ENCODE measurements at places on chromosomes 1 and 21.
A peak's percentile ranks its signal among the peaks of the same experiment; 100 is the strongest.

- DNase-seq, result no peak
Observed at GRCh38 chr1:64917328-64917861, 49.0 kb downstream of the JAK1 start.

GRCh38 chr21:38814126-38815059 lies 8.7 kb downstream of the ETS2 start:
- peak; percentile 11 for DNase-seq

DNA sequence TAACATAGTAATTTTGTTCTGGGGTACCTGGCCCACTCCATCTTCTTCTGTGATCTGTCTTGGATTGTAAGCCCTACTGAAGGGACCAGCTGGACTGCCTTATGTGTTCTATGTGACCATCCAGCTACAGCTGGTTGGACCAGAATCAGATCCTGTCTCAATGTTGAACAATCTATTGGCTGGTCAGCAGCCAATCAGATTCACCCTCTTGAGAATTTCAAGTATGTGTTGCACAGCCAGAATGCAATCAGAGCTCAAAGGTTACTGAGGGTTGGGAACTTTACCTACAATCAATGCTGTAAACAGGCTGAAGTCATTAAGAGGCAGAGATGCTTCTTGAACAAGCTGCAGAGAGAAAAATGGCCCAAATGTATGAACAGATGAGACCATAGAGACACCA lies 61.9 kb downstream of the KCNC4 start:
- DNase-seq, result no peak

- no peak for DNase-seq
Observed at GRCh38 chr1:50936321-50936720, 23.7 kb downstream of the FAF1 start.

DNA sequence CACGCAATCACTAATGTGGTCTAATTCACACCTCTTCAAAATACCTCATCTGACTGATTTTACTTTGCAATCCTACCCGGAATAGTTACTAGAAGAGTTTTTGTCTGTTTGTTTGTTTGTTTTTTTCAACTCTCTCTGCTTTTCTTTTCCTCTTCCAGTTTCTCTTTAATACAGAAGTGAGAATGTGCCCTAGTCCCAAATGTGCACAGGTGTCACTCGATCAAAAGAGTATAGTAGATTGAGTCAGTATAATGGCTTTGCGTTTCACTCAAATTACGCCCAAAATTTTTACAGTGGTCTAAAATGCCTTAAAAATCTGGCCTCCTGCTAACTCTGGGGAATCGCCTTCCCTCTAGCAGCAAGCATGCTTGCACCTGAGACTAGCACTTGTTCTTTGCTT lies 1536.8 kb downstream of the KCNT2 start:
- DNase-seq, result no peak

DNA sequence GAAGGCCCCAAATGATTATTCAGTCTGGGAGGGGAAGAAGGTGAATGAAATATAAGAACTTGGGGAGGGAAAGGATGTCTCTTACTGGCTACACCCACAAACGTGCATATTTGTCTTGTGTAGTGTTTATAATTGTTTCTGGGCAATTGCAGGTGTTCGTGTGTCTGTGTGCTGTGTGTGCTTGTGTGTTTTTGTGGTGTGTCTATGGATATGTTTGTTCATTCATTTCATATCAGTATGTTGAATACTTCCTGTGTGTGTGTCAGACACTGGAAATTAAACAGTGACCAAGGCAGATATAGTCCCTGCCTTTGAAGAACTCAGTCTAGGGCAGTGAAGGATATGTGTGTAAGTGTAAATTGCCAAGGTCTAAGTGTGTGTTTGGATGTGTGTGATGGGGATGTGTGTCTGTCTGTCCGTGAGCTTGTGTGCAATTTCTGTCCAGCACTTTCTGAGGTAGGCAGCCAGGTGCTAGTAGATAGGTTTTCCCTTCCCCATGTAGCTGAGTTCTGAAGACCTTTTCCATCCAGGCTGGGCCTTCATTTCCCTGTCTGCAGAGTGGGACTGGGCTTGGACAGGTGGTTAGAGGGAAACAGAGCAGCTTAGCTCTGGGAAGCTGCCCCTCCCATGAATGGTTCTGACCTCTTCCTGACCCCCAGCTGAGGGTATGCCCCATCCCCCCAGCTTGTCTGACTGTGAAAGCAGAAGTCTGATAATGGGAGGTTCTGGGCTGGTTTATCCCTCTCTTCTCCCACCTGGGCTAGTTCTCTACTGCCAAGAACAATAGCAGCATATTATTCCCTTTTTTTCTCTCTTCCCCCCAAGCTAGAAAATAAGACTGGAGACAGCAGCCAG lies 3.8 kb downstream of the AGO1 start:
- DNase-seq, result no peak

- peak; percentile 47 for DNase-seq
Observed at GRCh38 chr1:226549937-226550671, 1.5 kb downstream of the STUM start.

DNA sequence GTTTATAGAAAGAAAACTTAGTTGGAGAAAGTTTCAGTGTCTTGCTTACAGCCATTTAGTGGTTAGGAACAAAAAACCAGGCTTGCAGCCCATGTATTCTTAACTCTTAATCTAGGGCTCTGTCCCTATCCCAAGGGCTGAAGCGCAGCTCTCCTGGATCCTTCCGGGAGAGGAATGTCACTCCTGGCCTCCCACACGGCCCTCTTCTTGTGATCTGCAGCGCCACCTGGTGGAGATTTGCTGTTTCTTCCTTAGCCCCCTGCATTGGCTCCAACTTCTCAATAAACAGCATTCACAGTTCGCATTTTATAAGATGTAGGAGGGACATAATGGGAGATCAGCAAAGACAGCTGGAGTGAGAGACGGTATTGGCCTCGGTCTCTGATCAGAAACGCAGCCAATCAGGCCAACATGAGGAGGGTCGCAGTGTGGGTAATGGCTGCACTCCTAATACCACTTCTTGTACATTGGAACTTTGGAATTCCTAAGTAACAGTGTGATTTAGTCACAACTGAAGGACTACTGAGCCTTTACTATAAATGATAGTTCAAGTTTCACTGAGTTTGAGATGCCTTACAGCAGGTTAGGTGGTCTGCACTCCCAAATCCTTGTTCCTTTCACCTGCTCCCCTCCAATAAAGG lies 283.4 kb downstream of the ASTN1 start:
- DNase-seq, result peak; percentile 92

GRCh38 chr1:145997016-145997717 lies 788 bp upstream of the TXNIP start:
- peak; percentile 63 for DNase-seq

GRCh38 chr1:70934194-70934961 lies 113.2 kb downstream of the PTGER3 start:
- no peak for DNase-seq

GRCh38 chr1:32933742-32934322 lies 30.8 kb downstream of the RNF19B start:
- no peak for DNase-seq

DNA sequence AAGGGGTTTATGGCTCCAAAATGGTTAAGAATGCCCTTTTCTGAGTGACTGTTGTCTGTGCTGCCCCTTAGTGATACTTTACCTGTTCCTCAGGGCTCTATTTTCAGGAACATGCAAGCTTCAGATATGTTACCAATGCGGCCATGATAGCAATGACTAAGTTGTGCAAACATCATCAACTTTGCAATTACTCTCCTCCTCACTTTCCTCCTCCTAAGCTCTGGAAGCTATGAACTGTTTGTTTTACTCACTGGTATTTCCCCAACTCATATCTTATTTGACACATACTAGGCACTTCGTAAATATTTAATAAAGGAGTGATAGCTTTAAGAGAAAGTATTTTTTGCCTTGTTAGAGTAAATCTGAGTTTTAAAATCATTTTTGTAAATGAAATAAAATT lies 53.8 kb downstream of the RWDD3 start:
- no peak for DNase-seq

- DNase-seq, result no peak
Observed at GRCh38 chr1:217542136-217542777, 88.6 kb downstream of the GPATCH2 start.

DNA sequence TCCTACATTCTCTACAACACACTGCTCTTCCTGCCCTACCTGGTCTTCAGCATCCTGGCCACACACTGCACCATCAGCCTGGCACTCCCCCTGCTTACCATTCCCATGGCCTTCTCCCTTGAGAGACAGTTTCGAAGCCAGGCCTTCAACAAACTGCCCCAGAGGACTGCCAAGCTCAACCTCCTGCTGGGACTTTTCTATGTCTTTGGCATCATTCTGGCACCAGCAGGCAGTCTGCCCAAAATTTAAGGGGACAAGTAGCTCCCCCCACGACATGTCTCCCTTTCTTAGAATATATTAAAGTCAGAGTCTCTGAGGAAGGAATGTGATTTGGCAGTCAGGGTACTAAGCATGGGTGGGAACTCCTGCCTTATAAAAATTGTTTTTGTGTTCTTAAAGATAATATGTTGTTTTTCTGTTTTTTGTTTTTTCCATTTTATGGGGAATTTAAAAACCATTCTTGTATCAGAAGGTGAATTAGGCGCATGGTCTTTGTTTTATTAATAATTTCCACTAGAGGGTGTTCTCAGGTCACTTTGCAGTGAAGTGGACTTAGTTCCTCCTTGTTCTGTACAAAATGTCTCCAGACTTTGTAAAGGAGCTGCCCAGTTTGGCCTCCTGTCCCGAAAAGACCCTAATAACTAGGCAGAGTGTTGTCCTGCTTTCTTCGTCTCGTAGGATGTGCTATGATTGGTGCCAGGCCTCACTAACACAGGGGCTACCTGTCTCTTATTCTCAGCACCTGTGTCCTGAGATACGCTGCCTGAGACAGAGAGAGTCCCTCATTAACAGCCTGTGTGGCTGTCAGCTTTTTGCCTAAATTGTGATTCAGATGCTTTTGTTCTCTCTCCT lies 13.1 kb downstream of the UBIAD1 start:
- DNase-seq, result no peak

DNA sequence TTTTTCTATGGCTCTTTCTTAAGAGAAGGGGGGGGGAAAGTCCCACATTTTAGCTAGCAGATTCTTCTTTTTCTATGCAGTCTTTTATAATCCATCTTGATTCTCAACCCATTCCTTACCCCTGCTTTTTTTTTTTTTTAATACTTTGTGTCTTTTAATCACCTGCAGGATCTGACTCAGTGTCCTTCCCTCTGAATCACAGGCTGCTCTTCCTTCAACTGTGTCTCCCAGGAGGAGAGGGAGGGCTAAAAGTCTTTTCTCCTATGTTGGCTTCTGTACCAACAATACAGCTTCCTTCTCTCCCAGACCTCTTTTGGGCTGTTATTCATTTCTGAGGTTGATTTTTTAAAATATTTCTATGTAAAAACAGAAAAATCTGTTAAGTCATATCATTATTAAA lies 686.2 kb downstream of the ADGRL2 start:
- no peak for DNase-seq

DNA sequence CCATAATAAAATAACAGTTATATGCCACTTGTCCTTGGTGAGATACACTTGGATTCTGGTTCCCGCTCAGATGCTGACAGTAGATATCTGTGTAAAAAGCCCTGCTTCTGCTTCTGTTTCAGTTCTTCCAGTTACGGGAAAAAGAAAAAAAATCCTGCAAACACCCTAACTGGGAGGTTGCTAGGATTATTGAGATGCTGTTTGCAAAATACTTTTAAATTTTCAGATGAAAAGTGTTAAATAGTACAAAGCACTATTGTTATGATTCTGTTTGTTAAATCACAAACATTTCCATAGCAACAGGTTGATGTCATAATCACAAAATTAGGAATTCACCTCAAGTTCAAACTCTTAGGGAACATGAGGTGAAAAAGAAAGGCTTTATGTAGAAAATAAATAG lies 232.3 kb downstream of the HMCN1 start:
- DNase-seq, result no peak

DNA sequence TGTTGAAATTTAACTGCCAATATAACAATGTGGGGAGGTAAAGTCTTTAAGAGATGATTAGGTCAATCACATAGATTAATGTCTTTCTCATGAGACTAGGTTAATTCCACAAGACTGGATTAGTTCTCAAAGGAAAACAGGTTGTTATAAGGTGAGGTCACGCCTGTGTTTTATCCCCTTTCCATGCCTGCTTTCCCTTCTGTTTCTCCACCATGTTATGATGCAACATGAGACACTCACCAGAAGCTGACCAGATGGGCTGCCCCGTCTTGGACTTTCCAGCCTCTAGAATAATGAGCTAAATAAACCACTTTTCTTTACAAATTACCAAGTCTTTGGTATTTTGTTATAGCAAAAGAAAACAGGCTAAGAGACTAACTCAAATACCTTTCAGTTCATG lies 70.8 kb downstream of the DDAH1 start:
- no peak for DNase-seq

GRCh38 chr1:27455139-27455811 lies 34.7 kb downstream of the WASF2 start:
- DNase-seq, result no peak

GRCh38 chr1:187714470-187714869 lies 885.7 kb downstream of the PLA2G4A start:
- DNase-seq, result no peak

GRCh38 chr1:26471498-26472319 lies 531 bp upstream of the HMGN2 start:
- peak; percentile 70 for DNase-seq

DNA sequence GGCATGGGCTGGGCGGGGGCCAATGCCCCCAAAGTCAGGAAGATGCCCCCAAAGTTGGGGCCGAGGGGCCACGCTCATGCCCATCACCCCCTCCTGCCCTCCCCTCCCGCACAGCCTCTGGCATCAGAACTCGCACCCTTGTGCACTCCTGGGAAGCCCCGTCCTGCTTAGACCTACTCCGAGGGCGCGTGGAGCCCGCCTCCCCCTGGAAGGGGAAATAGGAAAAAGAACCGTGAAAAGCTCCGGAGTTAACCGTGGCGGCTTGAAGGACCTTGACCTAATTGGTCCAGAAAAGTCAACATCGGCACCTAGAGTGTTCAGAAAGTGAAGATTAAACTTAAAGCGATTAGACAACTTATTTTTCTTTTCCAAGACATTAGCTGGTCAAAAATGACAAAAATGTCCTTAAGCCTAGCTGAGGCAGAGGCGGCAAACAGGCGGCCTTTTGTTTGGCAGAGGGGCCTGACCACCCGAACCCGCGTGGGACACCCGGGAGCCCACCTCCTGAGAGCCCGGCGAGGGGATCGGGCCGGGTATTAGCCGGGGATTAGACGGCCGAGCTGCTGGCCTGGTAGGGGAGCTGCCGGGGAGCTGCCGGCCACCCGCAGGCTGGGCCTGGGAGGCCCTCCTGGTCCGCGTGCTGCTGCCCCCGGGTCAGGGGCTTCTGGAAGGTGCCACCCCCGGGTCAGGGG lies 65.5 kb downstream of the PRDM16 start:
- no peak for DNase-seq

DNA sequence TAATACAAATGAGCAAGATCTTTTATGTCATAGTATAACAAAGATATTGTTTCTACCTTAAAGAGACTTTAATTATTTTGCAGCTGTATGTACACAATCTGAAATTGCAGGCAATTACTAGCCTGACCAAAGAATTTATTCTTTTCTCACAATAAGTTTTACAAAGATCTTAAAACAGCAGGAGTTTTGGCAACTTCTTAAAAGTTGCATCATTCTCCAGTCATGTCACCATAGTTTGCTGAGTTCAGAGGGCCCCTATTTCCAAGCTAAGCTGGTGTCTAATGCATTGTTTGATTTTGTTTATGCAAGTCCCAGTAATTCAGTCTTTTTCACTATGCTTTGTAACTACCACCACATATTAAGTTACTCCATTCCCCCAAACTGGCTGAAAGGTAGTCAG lies 114.8 kb downstream of the DNAH14 start:
- DNase-seq, result no peak

All from NCI-H1417 (cell line).